Right ventricle myocardium inferior (tissue), 1 donor: ENCODE measurements at places on chromosomes 6 and 20. TPM values are rescaled to one million over a fixed set of nuclear protein-coding genes. Genes with fewer than 3 reads are reported as not detected.

- DNase-seq, result no peak
Observed at GRCh38 chr6:73264446-73264845, 1.4 kb upstream of the KHDC1 start.

DNA sequence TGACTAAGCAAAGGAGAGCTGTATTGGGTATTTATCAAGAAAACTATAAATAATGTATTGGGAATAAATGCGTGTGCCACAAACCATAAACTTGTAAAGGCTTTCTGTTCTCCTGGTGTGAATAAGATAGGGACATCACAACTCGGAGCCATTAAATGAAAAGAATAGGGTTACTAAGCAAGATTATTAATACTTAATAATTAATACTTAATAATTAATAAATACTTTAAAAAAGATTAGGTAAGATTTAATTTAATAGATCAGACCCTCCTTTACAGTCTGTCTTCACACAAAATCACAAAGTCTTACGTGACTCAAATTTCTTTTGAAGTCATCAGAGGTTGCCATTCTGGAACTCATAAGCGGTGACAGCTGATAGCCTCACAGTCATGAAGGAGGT is 648.9 kb downstream of the PRKN start:
- DNase-seq, result no peak

DNA sequence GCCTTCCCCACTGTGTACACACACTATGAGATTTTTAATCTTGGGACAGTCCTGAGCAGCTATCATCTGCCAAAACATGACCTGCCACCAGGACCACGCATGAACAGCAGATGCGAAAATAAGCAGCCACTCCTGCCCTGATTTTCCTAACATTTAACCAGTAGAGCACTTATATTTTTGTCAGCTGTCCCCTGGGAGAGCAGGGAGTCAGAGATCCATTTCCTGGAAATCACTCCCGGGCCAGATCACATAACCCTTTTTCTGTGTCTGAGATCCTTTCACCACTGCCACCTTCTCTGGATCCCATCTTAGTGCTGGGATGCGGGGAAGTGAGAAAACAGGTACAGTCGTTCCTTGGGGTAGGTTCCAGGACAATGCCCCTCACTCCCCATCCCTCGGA is 5.7 kb downstream of the SDCBP2 start:
- no peak for DNase-seq

DNA sequence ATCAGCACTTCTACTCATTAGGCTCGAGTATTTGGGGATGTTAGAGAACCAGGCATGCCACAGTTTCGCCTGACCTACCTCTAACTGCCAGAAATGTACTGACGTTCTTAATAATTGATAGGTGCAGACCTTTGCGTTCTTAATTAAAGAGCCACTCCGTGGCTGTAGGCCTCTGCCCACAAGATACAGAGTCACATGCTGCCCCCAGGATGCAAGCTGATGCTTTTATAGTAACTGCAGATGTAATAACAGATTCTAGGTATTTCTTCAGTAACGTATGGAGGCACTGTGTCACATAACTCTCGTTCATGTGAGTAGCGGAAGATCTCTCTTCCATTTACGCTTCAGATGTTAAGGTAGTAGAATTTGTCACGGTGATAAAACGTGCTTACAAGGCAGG is 113.2 kb downstream of the RPP40 start:
- no peak for DNase-seq

GRCh38 chr6:1047981-1048541 is 263.8 kb upstream of the FOXQ1 start:
- no peak for DNase-seq

GRCh38 chr20:23569570-23569969 is 1.3 kb upstream of the CST9L start:
- no peak for DNase-seq

DNA sequence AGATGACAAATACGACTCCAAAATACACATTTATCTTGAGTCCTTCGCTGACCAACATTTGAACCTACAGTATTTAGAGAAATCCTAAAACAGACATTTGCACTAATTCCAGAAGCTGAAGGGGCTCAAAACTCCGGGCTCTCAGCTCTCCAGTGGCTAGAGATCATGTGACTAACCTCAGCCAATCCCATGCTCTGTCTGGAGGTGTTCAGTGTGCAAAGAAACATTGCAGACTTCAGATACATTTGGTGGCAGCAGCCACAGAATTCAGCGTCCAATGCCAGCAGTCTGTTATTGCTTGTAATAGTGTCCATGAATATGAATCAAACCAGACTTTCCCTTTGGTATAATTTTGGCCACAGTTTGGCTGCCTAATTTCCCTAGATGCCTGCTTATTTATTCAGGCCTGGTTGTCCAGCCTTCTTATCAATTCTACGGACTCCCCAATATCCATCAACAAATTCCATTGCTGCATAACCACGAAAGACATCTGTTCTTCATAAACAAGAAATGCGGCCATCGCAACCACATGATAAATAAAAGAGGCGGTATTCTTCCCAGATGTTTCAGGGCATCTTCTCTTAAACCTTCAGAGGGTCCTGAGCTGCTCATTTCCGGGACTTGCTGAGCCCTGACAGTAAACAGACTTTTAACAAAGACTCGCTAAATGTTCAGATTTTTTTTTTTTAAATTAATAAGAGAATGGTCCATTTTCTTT is 14.5 kb upstream of the CYP24A1 start:
- DNase-seq, result no peak

GRCh38 chr6:74356391-74356790 is 660.4 kb downstream of the CD109 start:
- no peak for DNase-seq

- DNase-seq, result no peak
Observed at GRCh38 chr20:36794116-36794474, 20.5 kb upstream of the DSN1 start.

LY6G6F gene
- total RNA-seq, result not detected

- no peak for DNase-seq
Observed at GRCh38 chr6:18997375-18997826, 610.3 kb downstream of the RNF144B start.

- peak; percentile 65 for DNase-seq
Observed at GRCh38 chr20:49276961-49277785, 684 bp downstream of the ZNFX1 start.

DNA sequence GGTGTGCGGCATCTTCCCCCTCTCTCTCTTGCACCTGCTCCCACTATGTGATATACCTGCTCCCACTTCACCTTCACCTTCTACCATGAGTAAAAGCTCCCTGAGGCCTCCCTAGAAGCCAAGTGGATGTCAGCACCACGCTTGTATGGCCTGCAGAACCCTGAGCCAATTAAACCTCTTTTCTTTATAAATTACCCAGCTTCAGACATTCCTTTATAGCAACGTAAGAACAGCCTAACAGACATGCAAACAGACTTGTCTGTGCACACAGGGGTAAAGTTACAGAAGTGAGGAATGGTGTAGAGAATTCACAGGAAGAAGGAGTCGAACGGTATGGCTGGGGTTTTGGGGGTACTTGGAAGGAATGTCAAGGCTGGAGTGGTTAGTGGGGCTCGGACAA is 14.8 kb upstream of the TGM2 start:
- DNase-seq, result no peak

SDC4 gene
- total RNA-seq, result 82.1 TPM

GRCh38 chr20:8522168-8522567 is 390.1 kb downstream of the PLCB1 start:
- DNase-seq, result no peak

DNA sequence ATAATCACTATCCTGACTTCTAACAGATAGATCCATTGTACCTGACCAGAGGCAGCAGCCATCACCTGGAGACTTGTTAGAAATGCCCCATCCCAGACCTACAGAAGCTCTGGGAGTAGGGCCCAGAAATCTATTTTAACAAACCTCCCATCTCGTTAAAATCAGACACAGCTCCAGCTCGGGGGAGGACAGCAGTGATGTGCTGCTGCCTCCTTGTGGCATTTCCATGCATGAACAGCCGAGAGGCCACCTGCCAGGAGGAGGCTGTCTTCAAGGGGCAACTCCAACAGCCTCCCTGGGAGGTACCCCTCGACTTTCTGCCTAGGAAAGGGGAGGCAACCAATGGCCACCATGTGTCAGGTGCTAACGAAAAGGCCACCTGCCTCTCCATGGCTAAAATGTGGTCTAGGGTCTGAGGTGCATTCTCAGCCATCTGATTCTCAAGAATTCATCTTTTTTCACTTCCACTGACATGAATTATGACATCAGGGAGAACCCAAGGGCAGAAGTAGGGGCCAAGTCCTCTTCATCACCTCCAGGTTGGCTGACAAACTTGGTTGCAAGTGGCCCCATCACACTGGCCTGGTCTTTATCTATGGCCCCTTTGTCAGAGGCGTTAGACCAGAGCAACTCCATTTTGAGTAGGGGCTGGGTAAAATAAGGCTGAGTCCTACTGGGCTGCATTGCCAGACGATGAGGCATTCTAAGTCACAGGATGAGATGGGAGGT is 12.2 kb upstream of the KCNK15 start:
- no peak for DNase-seq

FOXQ1 gene
- not detected for total RNA-seq

GRCh38 chr6:152598901-152599537 is 38.1 kb downstream of the SYNE1 start:
- peak; percentile 22 for DNase-seq

ADTRP gene
- total RNA-seq, result not detected

VNN1 gene
- total RNA-seq, result 2.2 TPM

HLA-DQB1 gene
- total RNA-seq, result 3.9 TPM

TCP11 gene
- not detected for total RNA-seq

GRIK2 gene
- total RNA-seq, result 2.7 TPM

DNA sequence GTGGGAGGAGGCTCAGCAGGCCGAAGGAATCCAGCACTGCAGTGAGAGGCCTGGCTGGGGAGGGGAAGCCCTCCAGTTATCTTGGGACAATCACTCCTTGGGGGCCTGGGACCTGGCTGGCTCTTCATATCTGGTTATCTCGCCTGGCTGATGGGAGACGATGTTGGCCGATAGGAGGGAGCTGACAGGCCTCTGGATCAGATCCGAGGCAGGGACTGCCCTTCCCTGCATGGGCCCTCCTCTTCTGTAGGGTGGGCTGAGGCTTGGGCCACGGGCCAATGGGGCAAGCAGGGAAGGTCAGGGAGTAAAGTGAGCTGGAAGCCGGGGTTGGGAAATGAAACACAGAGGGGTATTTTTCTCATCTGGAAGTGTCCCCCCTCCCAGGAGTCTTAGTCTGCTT is 25.2 kb downstream of the MANBAL start:
- peak; percentile 81 for DNase-seq

TFEB gene
- total RNA-seq, result 39.5 TPM

- DNase-seq, result no peak
Observed at GRCh38 chr6:151036869-151037680, 171.6 kb downstream of the MTHFD1L start.

GRCh38 chr6:14135893-14136539 is 18.4 kb downstream of the CD83 start:
- no peak for DNase-seq

GRCh38 chr6:129130106-129130505 is 247.2 kb downstream of the LAMA2 start:
- no peak for DNase-seq

RNF39 gene
- total RNA-seq, result not detected

DNA sequence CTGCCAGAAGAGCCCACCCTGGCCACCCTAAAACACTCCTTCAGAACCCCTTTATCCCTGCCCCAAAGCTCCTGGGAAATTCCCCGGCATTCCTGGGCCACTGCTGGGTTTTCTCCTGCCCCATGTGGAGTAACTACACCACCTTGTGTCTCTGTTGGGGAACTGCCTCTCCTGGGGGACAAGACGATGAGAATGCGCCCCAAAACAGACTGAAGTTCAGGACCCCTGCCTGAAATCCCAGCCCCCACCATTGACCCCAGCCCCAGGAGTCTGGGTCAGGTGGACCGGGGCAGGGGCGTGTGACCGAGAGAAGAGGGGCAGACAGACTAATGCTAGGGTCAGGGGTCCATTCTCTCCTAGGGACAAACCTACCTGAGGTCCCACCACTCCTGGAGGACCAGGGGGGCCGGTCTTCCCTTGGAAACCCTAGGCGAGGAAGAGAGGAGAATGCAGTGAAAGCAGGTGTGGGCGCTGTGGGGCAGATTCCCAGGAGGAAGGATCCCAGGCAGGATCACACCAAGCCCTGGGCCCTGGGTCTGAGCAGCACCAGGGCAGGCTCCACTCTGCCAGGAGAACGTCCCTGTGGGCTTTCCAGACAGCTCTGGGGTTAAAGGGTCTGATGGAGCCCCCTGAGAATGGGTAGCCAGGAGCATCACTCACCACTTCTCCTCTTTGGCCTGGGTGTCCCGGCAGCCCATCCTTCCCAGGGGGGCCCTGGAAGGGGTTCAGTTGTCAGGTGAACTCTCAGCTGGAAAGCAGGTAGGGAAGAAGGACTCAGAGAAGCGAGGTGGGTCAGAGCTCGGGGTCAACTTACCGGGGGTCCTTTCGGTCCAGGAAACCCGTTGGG is 19.4 kb downstream of the COL11A2 start:
- DNase-seq, result peak; percentile 35

DNA sequence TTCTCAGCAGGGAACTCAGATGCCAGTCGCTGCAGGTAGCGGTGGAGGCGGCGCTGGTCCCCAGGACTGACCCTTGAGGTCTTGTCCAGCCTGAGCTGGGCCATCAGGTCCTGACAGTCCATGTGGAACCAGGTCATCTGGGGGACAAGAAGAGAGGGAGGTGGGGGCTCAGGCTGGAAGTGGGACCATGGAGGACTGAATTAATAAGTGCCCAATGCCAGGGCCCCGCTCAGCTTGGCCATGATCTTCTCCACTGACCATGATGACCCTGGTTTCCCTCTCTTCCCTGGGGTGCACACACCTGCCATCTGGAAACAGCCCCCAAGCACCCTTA is 47.0 kb downstream of the KIAA1755 start:
- no peak for DNase-seq

DNA sequence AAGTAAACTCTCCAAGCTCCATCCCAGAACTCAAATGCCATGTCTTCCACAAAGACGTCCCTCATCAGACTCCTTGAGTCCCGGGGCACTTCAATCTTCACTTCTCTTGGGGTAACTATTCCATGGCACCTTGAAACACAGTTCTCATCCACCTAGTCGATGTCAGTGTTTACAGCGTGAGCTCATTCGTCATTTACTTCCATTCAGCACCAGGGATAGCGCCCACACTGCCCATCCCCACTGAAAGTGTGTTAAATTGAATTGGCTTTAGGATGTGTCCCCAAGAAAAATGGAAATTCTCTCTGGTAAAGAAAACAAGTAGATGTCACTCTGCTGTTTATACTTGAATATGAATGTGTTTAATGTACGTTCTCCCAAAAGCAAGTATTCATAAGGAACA is 31.3 kb downstream of the KCNK15 start:
- no peak for DNase-seq

DNA sequence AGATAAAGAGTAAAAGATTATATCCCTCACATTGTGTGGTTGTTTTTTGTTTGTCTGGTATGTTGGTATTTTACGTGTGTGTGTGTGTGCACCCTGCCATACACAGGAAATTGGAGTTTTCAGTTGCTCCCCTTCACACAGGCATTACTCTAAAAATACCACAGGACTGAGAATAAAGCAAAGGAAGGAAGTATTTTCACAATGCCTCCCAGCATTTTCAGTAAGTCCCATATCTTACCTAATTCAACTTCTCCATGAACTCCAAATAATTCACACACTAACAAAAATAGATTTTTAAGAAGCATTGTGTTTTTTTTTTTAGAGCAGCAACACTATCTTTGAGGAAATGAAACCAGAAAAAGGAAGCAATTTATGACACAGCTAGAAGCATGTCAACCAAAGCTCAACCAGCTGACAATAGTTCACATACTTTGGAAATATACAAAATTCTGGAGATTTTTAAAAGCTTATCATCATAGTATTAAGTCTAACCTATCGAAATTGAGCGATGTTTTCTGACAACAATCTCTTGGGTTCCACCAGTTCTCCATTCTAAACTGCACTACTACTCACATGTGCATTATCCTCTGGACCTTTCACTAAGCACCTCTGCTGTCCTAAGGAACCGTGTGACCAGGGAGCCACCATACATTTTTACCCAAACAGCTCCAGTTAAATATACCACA is 2.1 kb downstream of the UBE2J1 start:
- no peak for DNase-seq
